NB4 (cell line): ENCODE measurements at places on chromosomes 1 and 21.

GRCh38 chr21:31583498-31583897, 76.0 kb upstream of the SOD1 start:
- DNase-seq: no peak

GRCh38 chr21:31991356-31992331, 118.8 kb downstream of the HUNK start:
- DNase-seq: peak; percentile 38

DNA sequence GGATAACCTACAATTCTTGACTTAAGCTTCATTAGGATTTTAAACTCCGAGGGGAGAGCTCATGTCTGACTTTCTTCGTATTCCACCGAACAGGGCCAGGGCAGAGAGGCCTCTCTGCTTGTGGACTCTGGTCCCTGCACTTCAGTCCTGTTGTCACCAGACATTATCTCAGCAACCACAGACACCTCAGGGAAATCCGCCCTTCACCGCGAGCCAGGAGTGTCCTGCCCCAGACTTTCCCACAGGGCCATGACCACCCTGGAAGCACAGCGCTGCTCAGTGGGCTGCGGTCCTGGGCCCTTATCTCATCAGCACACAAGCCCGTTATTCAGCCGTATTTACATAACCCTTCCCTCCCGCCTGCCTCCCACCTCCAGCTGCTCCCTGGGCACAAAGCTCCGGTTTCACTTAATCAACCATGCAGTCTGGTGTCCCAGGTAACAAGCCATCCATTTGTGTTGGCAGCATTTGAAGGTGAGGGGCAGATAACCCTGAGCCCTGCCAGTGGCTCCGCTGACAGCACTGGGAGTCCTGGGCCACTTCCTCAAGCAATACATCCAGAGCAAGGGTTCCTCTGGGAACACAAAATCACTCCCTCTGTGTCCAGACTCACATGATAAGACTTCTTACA, 122.8 kb upstream of the RAB4A start:
- DNase-seq: peak; percentile 93

GRCh38 chr1:61951731-61952580, 209.7 kb downstream of the PATJ start:
- no peak for DNase-seq

DNA sequence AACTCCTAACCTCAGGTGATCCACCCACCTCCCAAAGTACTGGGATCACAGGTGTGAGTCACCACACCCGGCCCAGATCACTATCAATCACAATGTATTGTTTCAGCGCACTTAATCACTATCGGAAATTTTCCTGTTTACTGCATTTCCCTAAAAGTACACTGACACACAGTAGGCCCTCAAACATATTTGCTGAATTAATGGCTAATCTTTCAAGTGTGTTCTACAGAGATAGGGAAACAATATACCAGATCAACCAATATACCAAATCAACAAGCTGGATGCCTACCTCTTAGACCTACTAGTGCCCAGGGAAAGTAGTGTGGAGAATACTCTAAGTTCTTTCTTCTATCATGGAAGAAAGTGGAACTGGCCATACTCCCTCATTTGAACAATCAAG, 17.1 kb downstream of the UBR4 start:
- no peak for DNase-seq

- no peak for DNase-seq
Measured at GRCh38 chr1:23667411-23667810, 24.2 kb upstream of the RPL11 start.

DNA sequence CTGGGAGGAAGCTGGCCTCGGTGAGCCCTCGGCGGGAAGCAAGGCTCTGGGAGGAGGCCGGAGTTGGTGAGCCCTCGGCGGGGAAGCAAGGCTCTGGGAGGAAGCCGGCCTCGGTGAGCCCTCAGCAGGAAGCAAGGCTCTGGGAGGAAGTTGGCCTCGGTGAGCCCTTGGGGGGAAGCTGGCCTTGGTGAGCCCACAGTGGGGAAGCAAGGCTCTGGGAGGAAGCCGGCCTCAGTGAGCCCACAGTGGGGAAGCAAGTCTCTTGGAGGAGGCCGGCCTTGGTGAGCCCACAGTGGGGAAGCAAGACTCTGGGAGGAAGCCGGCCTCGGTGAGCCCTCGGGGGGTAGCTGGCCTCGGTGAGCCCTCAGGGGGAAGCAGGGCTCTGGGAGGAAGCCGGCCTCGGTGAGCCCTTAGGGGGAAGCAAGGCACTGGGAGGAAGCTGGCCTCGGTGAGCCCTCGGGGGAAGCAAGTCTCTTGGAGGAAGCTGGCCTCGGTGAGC, 36.0 kb downstream of the KRTAP10-1 start:
- peak; percentile 53 for DNase-seq

- no peak for DNase-seq
Measured at GRCh38 chr1:21457654-21458053, 17.7 kb downstream of the NBPF3 start.
